ENCODE measurements at places on chromosomes 1 and 21.

GRCh38 chr1:224064150-224064549, 49.8 kb upstream of the FBXO28 start:
- no peak for DNase-seq

GRCh38 chr1:153371231-153371630, 4.2 kb downstream of the S100A12 start:
- DNase-seq = no peak

- DNase-seq = no peak
Measured at GRCh38 chr1:23438545-23438944, 14.0 kb upstream of the TCEA3 start.

DNA sequence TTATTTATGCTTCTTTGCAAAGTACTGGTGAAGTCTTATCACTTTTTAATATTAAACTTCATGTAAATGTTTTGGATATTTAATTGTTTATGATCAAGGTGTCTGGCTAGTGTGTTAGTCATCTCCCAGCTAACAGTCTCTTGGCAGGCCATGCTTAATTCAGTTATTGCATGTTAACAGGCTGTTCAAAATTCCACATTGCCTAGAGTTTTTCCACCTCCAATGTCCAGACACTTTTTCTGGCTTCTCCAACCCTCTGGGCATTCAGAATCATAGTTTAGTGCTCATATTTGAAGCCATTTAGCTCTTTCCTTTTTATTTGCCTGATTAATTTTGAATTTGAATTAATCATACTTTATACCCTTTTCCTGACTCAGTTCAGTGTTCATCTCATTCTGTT, 69.2 kb downstream of the OLFML2B start:
- peak; percentile 45 for DNase-seq

DNA sequence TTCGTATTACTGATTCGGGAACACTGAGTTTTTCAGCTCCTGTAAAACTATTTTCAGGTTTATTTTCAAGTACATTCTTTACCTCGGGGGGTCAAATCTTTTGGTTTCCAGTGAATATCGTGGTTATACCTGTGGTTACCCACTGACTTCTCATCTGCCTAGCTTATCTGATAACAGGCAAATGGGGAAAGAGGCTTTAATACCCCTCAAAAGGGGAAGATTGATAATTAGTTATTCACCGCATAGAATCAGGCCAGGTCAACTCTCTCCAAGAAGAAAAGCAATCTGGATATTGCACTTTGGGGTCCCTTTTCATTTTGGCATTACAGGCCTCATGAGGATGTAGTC, 23.0 kb downstream of the RUNX1 start:
- DNase-seq = no peak

DNA sequence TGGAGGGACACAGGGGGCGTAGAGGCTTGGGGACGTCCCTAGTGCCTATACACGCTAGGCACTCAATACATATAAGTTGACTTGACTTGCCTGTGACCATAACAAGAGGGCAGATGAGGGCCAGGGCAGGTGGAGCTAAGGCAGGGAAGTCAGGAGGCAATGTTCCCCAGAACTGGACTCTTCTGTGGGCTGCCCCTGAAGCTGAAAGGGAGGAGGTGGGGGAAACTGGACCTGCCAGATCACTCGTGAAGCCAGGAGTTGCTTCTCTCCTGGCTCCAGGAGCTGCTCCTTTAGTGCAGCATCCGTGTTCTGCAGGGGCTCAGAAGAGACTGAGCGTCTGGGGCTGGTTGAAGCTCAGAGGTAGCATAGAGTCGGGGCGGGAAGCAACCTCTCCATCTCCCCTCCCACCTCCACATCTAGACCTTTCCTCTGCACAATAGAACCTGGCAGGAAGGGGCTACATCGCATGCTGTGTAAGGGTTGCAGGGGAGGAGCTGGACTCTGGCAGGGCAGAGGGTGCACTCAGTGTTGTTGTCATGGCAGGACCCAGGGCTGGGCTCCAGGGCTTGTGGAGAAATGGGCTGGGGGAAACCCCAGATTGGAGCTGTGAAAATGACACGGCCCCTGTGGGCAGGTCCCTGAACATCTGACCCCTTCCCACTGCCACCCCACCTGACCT, 2.9 kb upstream of the SEMA4A start:
- no peak for DNase-seq

GRCh38 chr1:189960769-189961168, 516.9 kb downstream of the BRINP3 start:
- DNase-seq = no peak

DNA sequence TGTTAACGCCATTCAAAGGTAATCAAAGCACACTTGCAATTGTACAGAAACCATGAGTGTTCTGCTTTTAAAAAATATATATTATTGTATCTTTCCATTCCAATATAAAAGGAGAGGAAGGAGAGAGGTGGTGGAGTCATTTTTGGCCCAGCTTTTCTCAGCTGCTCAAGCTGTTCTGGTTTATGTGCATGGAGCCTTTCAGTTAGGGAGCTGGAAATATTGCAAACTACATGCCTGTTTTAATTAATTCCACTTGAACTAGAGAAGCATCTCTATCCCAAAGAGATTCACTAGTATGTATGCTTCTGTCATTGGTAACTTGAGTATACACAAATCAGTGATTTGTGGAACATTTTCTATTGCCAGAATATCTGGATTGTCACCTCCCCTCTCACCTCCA, 28.5 kb upstream of the C1orf105 start:
- DNase-seq = no peak

All from fibroblast of skin of back (primary cell).